ENCODE measurements at places on chromosomes 5 and 9.
A peak's percentile ranks its signal among the peaks of the same experiment; 100 is the strongest.

DNA sequence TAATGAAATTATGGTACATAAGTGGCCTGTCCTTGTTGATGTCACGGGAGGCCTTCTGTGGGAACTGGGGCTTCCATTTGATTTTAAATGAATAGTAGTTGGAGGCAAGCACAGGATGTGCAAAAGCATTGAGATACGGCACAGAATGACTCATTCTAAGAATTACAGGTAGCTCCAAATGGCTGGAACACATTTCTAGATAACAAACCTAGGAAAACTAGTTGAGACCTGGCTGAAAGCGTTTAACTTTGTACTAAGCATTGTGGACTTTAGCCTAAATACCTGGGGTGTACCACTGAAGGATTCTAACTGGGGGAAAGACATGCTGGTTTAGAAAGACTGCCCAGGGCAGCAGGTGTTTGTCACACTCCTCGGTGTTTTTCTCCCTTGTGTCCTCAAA is 9.4 kb downstream of the SKP2 start:
- DNase-seq, result no peak

DNA sequence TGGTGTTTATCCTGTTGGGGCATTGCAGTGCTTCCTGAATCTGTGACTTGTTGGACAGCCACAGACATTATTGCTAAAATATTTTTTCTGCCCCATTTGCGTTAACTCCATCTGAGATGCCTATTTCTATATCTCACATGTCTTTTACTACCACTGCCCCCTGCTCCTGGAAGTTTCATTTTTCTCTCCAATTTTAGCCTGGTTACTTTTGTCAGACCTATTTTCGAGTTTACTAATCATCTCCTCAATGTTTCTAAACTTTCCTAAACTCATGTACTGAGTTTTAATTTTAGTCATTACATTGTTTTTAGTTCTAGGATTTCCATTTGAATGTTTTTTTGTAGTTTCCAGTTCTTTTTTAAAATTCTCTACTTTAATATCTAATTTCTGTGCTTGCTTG is 17.6 kb downstream of the HAPLN1 start:
- DNase-seq, result no peak

GRCh38 chr5:78569441-78569840 is 79.1 kb downstream of the LHFPL2 start:
- DNase-seq, result no peak

GRCh38 chr5:133821311-133821741 is 147.1 kb downstream of the C5orf15 start:
- DNase-seq, result no peak

DNA sequence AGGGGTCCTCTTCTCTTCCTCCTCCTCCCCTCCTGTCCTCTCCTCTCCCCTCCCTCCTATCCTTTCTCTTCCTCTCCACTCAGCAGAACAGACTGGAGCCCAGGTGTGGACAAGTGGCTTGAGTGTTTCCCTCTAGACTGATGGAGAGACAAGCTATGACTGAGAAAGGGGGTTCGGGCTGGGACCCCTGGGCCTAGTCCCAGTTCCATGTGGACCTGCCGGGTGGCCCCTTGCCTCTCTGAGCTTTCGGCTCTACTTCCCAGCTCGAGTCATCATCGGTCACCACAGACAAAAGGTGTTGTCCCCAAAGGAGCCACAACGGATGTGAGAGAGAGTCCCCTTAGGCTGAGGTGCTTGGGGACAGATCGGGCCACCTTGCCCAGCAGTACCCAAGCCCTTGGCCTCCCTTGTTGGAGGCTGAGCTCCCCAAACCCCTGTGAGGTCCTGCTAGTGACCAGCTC is 3.4 kb upstream of the RXRA start:
- DNase-seq, result no peak

DNA sequence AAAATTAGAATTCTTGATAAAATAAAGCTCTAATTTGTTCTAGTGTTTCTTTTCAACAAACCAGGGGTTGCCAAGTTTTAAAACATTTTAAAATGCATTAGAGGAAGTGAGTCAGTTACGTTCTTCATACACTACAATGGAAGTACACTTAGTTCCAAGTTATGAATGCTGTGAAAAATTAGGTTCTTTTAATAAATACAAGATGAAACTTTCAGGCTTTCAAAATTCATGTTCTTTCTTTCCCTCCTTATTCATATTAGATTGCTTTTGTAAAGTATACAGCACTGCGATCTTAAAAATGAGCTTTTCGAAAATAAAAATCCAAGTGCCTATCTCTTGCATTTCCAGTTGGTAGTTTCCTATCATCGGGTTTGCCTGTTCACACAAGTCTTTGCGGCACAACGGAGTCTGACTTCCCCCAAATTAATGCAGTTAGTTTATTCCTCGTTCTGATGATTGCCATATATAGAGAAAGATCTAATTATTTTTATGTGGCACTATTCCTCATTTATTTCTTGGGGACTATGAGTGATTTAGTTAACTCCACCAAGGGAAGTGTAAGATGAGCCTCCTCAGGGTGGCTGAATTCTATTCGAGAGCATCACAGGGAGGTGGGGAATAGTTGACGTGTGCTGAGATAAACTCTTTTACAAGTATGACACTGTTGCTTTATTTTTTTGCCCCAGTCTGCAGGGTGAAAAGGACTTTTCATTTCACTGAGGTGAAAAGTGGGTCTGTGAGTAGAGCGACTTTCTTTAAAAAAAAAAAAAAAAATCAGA is 238.2 kb downstream of the CD180 start:
- DNase-seq, result no peak

DNA sequence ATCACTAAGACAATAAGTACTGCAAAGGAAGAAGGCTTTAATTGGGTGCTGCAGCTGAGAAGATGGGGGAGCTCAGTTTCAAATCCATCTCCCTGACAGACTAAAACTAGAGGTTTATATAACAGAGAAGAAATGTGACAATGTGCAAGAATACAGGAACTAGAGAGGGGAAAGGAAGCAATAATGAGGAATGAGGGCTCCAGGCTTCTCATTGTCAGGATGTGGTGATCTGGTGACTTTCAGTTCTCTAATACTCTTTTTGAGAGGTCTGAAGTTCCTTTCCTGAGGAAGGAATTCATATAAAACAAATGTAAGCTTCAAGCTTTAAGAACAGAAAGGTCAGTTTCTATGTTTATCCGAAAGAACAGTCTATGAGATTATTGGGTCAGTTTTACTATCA is 42.5 kb upstream of the SPATA31E1 start:
- no peak for DNase-seq

- DNase-seq, result no peak
Observed at GRCh38 chr9:76595645-76596044, 136.7 kb downstream of the GCNT1 start.

DNA sequence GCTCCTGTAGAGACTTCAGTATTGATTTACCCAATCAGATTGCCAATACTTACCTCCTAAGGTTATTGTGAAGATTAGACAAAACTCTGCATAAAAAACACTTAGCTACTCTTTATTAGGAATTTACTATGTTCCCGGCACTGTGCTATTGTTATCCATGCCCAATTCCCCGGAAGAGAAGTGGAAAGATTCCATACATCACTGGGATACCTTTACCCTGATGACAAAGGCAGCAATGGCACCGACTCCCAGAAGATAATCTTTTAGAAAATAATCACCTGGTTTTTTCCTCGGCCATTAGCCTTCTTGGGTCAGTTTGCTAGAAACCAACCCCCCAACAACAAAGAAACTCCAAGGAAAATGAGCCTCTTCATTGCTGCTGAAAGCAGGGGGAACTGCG is 226.0 kb downstream of the SNX18 start:
- no peak for DNase-seq

- peak; percentile 96 for DNase-seq
Observed at GRCh38 chr5:148730942-148731898, 76.9 kb upstream of the HTR4 start.

DNA sequence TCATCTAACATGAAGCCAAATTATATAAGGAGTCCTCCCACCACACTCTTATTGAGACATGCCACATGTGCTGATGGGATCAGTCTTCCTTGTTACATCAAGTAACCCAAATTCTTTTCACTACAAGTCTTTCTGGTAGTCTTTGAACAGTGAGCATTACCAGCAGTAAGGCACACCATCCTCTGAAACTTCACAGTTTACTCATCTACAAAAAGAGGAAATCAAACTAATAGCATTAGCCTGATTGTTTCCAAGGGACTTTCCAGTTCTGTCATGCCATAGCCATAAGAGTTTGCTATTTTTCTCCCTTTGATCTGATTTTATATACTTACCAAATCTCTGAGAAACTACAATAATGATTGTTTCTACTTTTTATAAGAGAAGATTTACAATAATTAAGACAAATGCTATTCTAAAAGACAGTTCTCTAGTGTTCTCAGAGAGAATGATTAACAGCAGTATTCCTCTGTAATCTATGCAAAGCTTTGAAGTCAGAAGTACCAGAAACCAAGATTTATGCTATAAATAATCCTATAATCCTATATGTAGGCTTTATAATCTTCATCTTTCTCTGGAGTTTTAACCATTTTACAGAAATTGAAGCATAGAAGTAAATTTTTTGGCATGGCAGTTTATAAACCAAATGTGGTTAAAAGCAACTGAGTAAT is 166.2 kb upstream of the ACO1 start:
- no peak for DNase-seq

- no peak for DNase-seq
Observed at GRCh38 chr9:90847971-90848370, 46.4 kb downstream of the SYK start.

GRCh38 chr9:91740701-91741100 is 209.3 kb downstream of the ROR2 start:
- DNase-seq, result no peak

GRCh38 chr5:91146905-91147600 is 236.1 kb downstream of the ARRDC3 start:
- peak; percentile 12 for DNase-seq

DNA sequence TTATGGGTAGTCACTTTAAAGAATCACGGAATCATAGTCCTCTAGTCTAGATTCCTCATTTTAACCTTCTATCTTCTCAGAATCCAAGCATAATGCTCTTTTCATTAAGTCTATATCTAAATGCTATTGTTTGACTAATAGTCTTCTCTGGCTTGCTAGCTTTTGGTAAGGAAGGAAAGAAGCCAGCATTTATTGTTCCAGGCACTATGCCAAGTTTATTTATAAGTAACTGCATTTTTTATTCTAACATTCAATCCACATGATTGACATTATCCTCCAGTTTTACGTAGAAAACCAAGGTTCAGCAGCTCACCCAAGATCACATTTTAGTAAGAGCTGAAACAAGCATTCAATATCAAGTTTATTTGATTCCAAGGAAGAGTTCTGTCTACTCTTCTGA is 254.2 kb downstream of the SAXO1 start:
- no peak for DNase-seq

GRCh38 chr5:87541676-87542075 is 128.9 kb upstream of the CCNH start:
- no peak for DNase-seq

DNA sequence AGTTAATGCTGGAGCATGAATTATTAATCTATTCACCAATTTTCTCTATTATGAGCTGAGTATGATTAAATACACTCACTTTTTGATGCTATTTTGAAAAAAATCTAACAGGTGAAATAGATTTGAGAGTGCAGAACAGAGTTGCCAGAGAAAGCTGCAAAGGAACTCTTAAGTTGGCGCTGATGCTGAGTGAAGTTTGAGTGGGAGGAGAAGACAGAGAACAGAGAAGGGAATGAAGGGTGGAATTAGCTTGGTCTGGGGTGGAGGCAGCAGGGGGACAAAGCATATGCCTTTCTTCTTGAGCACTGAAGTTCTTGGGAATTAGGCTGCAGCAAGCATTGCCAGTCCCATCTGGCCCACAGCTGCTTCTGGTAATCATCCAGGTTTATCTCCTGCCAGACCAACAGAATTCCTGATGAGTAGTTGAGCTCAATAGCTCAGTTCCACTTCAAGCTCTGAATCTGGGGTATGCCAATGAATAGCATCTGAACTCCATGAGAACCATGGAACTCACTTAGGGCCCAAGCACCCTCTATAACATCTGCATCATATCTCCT is 290.1 kb downstream of the HINT1 start:
- DNase-seq, result no peak

DNA sequence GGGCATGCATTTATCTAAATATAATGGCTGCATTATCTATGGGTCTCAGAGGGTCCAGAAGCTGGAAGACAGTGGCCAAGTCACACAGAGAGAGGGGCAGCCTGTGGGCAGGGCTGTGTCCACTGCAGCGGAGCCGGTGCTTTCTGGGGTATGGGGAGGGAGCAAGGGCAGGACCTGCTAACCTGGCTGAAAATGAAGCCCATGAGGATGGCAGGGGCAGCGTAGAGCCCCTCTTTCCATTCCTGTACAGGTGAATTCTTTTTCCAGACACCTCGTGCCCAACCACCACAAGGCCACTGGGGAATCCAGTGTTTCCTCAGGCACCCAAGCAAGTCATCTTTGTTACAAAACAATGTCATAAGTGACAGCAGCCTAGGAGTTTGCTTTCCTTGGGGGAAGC is 305.9 kb upstream of the IRX4 start:
- no peak for DNase-seq

- DNase-seq, result no peak
Observed at GRCh38 chr9:91783876-91784672, 166.0 kb downstream of the ROR2 start.

DNA sequence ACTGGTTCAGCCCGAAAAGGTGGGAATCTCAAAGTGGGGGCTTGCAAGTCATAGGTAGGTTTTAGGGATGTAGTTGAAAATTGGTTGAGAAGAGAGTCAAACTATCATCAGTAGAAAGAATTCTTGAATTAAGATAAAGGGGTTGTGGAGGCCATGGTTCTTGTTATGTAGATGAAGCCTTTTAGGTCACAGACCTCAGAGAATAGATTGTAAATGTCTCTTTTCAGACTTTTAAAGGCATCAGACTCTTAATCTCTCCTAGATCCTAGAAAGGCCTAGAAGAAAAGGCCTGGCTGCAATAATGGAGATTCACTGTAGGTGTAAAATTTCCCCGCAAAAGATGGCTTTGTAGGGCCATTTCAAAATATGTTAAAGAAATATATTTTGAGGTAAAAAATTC is 96.4 kb downstream of the PSAT1 start:
- DNase-seq, result no peak

DNA sequence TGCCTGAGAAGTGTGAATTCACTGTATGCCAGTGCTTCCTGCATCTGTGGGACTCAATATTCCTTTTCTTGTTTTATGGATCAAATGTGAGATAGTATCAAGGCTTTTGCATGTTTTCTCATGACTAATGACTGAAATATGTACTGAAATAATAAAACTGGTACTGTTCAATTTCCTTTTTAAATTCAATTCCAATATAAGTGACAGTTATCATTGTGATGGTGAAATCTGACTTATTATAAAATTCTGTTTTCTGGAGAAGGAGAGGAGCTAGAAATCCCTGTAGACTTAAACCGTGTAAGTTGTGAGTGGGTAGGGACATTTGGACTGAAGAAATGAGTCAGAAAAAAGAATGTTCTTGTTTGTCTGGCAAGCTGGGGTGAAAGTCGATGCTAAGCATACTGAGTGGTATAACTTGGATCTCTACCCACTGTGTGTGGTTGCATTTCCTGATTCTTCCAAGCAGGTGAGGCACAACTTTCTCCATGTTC is 245.2 kb downstream of the EFNA5 start:
- no peak for DNase-seq
